Type B pancreatic cell (in vitro differentiated cells): ENCODE measurements at places on chromosomes 1 and 21. TPM values are rescaled to one million over a fixed set of nuclear protein-coding genes. Genes with fewer than 3 reads are reported as not detected.

The LENEP gene
- 0.52 and 1.1 TPM in 2 replicates for total RNA-seq

The AVPR1B gene
- 0.87 and 1.0 TPM in 2 replicates for total RNA-seq

The DSCAM gene
- total RNA-seq: 1.4 and 1.9 TPM in 2 replicates

The SPRR2A gene
- total RNA-seq: 0.75 and 2.3 TPM in 2 replicates

The FABP3 gene
- total RNA-seq: 16.4 and 18.8 TPM in 2 replicates

The CCDC27 gene
- total RNA-seq: not detected in 2 replicates

The AADACL3 gene
- total RNA-seq: not detected in 2 replicates

The BMP8B gene
- total RNA-seq: 1.5 and 2.4 TPM in 2 replicates

The FCRL4 gene
- total RNA-seq: not detected in 2 replicates

The KCNE2 gene
- total RNA-seq: 1.8 and 9.4 TPM in 2 replicates

The GBP7 gene
- total RNA-seq: not detected in 2 replicates

DNA sequence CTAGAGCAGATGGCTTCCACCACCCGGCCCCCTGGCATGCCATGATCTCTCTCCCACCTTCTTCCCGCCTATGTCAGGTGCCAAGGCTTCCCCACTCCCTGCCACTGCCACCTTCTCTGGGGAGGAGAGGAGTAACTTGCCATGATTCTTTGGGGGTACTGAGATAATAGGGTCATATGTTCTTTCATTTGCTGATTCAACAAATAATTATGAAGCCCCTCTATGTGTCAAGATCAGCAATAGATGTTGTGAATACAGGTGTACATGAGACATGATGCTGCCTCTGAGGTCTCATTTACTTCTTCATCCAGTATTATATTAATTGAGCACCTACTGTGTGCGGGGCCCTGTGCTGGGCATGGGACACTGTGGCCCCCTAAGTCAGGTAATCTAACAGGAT lies 6.0 kb upstream of the VWA5B1 start:
- H3K36me3 ChIP-seq: no peaks in the 10 kb centered on the region
- H3K4me3 ChIP-seq: no peak overlapping the region
- peaks cover 41% of the 10 kb centered on the region for H3K27me3 ChIP-seq

GRCh38 chr1:97243973-97244560 lies 522.5 kb downstream of the PTBP2 start:
- H3K4me3 ChIP-seq: no peak overlapping the region
- no peaks in the 10 kb centered on the region for H3K4me1 ChIP-seq
- no peak overlapping the region for H3K27ac ChIP-seq
- no peaks in the 10 kb centered on the region for H3K36me3 ChIP-seq

- H3K27ac ChIP-seq: peak overlapping the region; percentile 95
- H3K4me1 ChIP-seq: peaks cover 28% of the 10 kb centered on the region
- peak overlapping the region; percentile 38 for H3K4me3 ChIP-seq
- H3K36me3 ChIP-seq: no peaks in the 10 kb centered on the region
- no peak for DNase-seq
Observed at GRCh38 chr1:224211206-224211962, 28.3 kb downstream of the DEGS1 start.

DNA sequence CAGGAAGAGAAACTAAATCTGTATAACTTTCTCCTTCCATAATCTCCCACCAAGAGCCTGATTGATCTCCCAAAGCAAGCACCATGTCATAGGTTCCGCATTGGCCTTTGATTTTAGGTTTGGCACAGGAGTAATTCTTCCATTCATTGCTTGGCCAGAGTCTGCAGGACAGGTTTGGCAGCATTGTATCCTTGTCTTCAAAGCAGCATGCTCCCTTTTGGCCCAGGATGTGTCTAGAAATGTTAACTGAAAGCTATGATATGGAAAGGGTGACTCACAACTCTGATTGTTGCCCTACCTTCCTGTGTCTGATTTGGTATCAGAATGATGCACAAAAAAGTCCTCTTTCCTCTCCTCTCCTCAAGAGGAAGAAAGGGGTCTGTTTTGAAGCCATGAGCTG lies 824.3 kb upstream of the PRMT6 start:
- H3K27ac ChIP-seq: peak overlapping the region; percentile 37
- DNase-seq: no peak
- H3K27me3 ChIP-seq: peaks cover 3% of the 10 kb centered on the region
- H3K4me3 ChIP-seq: no peak overlapping the region
- no peaks in the 10 kb centered on the region for H3K36me3 ChIP-seq

GRCh38 chr1:237638555-237638954 lies 252.2 kb downstream of the ZP4 start:
- H3K27me3 ChIP-seq: no peaks in the 10 kb centered on the region
- no peaks in the 10 kb centered on the region for H3K36me3 ChIP-seq
- H3K4me3 ChIP-seq: no peak overlapping the region
- H3K4me1 ChIP-seq: no peaks in the 10 kb centered on the region
- no peak for DNase-seq
- H3K27ac ChIP-seq: no peak overlapping the region

DNA sequence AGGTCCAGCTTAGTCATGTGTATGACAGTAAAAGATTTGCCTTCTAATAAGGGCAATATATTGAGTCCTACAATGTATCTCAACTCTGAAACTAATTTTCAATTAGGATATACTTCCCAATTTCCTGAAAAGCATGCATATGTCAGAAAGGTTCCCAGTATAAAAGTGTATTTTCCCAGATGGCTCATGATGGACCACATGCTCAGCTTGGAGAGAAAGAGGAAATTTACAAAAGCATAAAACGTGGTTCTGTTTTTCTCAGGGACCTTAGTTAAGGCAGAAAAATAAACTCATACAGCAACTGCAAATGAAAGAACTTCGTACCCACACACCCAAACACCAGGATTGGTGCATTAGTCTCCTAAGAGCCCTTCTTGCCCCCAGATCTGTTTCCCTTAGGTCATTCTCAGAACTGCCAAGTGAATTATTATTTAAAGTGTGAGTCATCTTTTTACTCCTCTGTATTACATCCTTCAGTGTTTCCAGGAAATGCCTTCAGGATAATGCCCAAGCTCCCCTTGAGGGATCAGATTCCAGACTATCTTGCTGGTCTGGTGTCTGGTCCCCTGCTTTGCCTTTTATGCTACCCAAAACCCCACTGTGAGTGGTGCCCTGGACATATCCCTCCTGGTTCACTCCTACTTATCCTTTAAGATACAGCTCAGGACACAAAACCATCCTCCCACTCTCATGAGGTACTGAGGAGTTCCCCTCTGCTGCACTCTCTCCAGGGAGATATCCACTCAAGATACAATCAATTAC lies 57.4 kb downstream of the SSX2IP start:
- H3K36me3 ChIP-seq: no peaks in the 10 kb centered on the region
- H3K4me1 ChIP-seq: peaks cover 24% of the 10 kb centered on the region

- DNase-seq: no peak
- no peak overlapping the region for H3K4me3 ChIP-seq
- H3K27me3 ChIP-seq: no peaks in the 10 kb centered on the region
- H3K36me3 ChIP-seq: no peaks in the 10 kb centered on the region
Observed at GRCh38 chr1:191206513-191207207, 729.0 kb upstream of the BRINP3 start.

DNA sequence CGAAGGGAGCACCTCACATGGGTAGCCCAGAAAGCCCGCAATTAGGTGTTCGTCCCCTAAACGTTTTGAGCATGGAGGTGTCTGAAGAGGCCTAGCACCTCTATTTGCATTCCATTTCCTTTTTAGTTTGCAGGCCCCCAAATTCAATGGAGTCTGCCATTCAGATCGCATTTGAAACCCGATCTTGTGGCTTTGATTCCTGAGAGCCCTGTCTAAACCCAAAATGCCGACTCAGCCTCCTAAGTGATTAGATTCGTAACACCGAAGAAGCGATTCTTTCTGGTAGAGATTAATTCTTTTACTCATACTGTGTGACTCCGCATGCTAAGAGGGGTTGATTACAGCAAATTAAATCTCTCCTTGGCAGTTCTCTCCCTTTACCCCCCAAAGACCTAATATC lies 415.2 kb upstream of the KAZN start:
- peaks cover 12% of the 10 kb centered on the region for H3K27me3 ChIP-seq
- no peaks in the 10 kb centered on the region for H3K4me1 ChIP-seq
- H3K4me3 ChIP-seq: no peak overlapping the region
- H3K36me3 ChIP-seq: no peaks in the 10 kb centered on the region
- DNase-seq: no peak
- H3K27ac ChIP-seq: no peak overlapping the region

GRCh38 chr1:162552684-162553252 lies 8.8 kb upstream of the UAP1 start:
- no peak overlapping the region for H3K4me3 ChIP-seq
- no peaks in the 10 kb centered on the region for H3K36me3 ChIP-seq
- no peaks in the 10 kb centered on the region for H3K4me1 ChIP-seq

DNA sequence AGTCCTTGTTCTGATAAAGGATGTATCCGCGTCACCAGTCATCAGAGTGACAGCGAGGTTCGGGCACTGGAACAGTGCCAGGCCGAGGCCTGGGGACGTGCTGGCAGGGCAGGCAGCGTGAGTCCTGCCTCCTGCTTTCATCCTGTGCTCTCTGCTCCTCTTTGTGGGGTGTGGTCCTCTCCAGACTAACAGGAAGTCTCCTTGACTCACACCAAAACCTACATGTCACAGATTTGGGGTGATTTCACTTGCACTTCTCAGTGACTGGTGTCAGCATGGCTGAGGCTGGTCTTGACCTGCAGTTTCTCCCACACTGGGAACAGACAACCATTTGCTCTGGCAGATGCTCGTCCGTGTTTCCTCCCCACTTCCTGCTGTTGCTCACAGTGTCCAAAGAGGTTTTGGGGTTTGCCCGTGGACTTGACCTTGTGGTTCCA lies 8.8 kb upstream of the NLRP3 start:
- no peaks in the 10 kb centered on the region for H3K36me3 ChIP-seq
- DNase-seq: no peak
- no peak overlapping the region for H3K4me3 ChIP-seq
- H3K27me3 ChIP-seq: peaks cover 3% of the 10 kb centered on the region
- no peaks in the 10 kb centered on the region for H3K4me1 ChIP-seq
- no peak overlapping the region for H3K27ac ChIP-seq

DNA sequence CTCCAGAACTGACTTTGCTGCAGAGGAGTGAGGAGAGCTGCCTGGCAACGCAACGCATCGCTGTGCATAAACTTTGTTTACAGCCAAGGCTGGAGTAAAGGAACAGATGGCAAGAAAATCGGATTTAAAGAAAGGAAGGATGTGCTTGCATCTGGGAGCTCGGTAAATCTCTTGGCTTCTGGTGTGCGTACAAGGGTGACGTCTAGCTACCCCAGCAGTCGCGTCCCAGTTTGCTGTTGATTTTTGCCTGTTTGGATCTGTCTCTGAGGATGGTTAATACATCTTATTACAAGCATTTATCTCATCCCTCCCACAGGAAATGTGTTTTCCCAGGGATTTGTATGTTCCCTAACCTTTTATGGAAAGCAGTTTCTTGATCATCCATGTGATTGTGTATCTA lies 73.3 kb upstream of the RALGPS2 start:
- H3K36me3 ChIP-seq: no peaks in the 10 kb centered on the region
- H3K27ac ChIP-seq: peak overlapping the region; percentile 22
- H3K4me3 ChIP-seq: no peak overlapping the region
- no peaks in the 10 kb centered on the region for H3K27me3 ChIP-seq
- no peak for DNase-seq
- H3K4me1 ChIP-seq: peaks cover 37% of the 10 kb centered on the region

DNA sequence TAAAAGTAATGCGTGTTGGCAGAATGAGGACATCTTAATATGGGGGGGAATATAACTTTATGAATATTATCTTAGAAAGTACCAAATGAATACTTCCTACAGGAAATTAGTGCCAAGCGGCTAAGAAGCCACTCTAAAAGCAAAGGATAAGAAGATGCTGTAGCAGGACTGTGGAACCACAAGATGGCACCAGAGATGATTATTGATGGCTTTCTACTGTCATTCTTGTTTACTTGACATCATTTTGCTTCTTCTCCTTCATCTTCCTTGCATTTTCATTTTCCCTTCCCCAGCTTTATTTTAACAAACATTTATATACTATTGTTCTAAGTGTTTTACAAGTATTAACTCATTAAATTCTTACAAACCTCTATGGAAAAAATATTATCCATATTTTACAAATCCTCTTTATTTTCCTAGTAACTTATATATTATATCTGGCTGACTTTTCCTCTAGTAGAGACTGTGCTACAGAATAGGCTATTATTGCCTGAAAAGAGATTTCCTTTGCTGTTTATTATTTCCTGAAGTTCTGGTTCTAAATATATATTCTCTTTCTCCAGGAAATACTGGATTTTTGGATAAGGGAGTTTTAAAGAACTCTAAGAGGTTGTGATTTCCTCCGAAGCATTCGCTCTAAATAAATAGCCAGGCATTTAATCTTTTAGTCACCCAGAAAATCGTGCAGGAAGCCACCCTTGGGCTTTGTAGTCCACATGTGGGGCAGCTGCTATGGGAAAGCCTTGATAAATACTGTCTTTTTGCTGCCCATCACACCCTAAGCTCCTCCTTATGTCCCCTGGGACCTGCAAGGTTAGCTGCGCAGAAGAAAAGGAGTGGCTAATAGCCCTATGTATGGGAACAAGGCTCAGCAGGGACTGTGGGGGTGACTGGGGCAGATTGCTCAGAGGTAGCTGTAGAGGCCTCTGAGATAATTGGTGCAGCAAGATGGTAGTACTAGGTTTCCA lies 69.8 kb downstream of the TPR start:
- DNase-seq: no peak
- peaks cover 3% of the 10 kb centered on the region for H3K27me3 ChIP-seq
- H3K4me1 ChIP-seq: no peaks in the 10 kb centered on the region
- no peak overlapping the region for H3K27ac ChIP-seq

GRCh38 chr1:243217349-243217748 lies 37.7 kb downstream of the CEP170 start:
- DNase-seq: no peak
- peaks cover 48% of the 10 kb centered on the region for H3K36me3 ChIP-seq
- H3K4me1 ChIP-seq: no peaks in the 10 kb centered on the region
- no peak overlapping the region for H3K27ac ChIP-seq

GRCh38 chr1:111201275-111202090 lies 1.0 kb upstream of the DENND2D start:
- H3K4me1 ChIP-seq: peaks cover 14% of the 10 kb centered on the region
- peaks cover under 1% of the 10 kb centered on the region for H3K36me3 ChIP-seq
- H3K27ac ChIP-seq: peak overlapping the region; percentile 99
- DNase-seq: no peak

- DNase-seq: no peak
- no peaks in the 10 kb centered on the region for H3K27me3 ChIP-seq
Observed at GRCh38 chr1:192545896-192546521, 29.6 kb upstream of the RGS1 start.

GRCh38 chr1:62325081-62325480 lies 5.8 kb upstream of the KANK4 start:
- H3K27ac ChIP-seq: no peak overlapping the region
- no peak for DNase-seq
- H3K27me3 ChIP-seq: peaks cover 38% of the 10 kb centered on the region
- H3K4me1 ChIP-seq: peaks cover 5% of the 10 kb centered on the region
- no peak overlapping the region for H3K4me3 ChIP-seq

DNA sequence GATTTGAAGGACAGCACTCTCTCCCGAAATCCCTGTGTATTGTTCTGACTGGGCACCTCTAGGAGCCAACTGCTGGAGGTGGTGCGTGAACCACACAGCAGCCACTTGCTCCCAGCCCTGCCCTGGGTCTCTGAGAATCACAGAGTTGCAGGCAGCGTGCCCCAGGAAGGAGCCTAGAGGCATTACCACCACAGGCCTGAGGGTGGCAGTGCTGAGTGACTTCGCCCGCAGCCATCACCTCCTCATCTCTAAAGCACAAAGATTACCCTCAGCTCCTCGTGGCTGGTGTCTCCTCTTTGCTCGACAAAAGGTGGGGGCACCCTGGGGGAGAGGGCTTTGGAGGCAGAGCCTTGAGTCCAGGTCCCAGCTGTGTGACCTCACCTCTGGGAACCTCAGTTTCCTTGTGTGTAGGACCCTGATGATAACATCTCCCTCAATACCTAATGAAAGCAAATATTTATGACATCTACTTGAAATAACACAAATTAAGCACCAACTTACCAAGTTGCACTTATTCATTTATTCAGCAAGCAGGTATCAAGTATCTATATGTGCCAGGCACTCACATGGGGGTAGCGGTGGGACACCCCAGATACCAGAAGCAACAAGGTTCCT lies 86.3 kb downstream of the VWA5B1 start:
- H3K4me1 ChIP-seq: peaks cover 5% of the 10 kb centered on the region
- DNase-seq: no peak
- no peak overlapping the region for H3K27ac ChIP-seq
- H3K4me3 ChIP-seq: no peak overlapping the region
- H3K27me3 ChIP-seq: peaks cover 76% of the 10 kb centered on the region
